Activated effector memory CD4-positive, alpha-beta T cell treated with Interleukin-2 at 50 U/mL for 16 hours (primary cell): ENCODE measurements at places on chromosomes 11 and 22.

DNA sequence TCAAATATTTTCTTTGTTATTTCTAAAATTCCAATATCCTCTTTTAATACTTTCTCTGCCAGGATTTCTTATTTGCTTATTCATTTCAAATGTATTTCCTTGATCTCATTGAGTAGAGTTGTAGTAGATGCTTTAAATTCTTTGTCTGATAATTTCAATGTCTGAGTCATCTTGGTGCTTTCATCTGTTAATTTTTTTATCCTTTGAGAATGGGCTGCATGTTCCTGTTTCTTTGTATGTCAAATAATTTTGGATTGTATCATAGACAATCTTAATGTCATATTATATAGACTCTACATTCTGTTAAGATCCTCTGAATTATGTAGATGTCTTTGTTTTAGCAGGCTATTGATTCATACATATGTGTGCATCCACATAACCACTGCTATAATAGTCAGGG is 57.5 kb downstream of the MYEOV start:
- no peak for DNase-seq

- no peak for DNase-seq
These were observed 29.7 kb upstream of the VWA5A start for GRCh38 chr11:124085583-124085982.

DNA sequence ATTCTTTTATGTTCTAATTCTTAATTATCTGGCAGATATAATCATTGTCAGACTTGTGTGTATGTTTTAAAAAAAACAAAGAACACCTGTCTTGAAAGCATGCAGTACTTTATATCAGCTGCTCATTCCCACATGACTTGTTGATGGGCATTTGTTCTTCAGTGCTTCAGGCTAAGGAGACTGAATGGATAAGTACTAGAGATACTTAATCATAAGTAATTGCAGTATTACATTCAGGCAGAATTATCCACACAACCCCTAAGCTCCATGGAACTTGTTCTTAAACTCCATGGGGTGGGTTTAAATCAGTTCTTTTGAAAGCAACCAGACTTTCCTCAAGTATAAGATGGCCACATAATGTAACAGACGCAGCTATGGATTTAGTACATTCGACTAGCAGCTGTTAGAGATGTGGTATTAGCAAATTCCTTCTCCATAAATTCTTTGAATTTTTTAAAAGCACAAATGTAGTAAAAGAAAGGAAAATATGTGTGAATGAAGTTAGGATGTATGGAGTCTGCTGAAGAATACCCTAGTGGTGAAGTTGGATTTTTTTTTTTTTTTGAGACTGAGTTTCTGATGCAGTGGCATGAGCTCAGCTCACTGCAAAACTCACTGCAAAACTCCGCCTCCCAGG is 3.0 kb downstream of the JAM3 start:
- DNase-seq, result no peak

GRCh38 chr11:12116425-12117032 is 6.1 kb downstream of the MICAL2 start:
- no peak for DNase-seq

GRCh38 chr11:122706291-122707088 is 51.0 kb downstream of the UBASH3B start:
- no peak for DNase-seq

GRCh38 chr11:69217276-69218105 is 61.8 kb downstream of the SMIM38 start:
- DNase-seq, result no peak

DNA sequence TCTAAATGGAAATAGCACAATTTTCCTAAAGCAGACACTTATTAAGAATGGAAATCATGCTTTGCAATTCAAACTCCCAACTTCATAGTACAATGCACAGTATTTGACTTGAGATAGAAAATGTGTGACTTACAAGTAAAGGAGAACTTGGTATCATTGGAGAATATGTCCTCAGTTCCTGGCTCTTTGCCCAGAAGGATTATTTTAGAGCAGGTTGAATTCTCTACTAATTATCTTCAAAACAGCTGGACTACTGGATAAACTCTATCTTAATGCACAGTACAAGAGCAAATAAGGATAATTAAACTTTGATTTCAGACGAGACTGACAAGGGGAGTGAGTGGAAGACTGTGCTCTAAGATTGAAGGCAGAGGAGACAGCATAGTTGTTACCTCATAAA is 839.4 kb downstream of the OPCML start:
- no peak for DNase-seq
